ENCODE measurements at places on chromosomes 12 and 14. TPM values are rescaled to one million over a fixed set of nuclear protein-coding genes. Genes with fewer than 3 reads are reported as not detected.

GRCh38 chr14:54566410-54567223 lies at the start of gene SAMD4A:
SAMD4A (plus strand) TSS chr14:54567128; CDS start chr14:54567917, 789 bp downstream.
- peak; percentile 46 for DNase-seq

DNA sequence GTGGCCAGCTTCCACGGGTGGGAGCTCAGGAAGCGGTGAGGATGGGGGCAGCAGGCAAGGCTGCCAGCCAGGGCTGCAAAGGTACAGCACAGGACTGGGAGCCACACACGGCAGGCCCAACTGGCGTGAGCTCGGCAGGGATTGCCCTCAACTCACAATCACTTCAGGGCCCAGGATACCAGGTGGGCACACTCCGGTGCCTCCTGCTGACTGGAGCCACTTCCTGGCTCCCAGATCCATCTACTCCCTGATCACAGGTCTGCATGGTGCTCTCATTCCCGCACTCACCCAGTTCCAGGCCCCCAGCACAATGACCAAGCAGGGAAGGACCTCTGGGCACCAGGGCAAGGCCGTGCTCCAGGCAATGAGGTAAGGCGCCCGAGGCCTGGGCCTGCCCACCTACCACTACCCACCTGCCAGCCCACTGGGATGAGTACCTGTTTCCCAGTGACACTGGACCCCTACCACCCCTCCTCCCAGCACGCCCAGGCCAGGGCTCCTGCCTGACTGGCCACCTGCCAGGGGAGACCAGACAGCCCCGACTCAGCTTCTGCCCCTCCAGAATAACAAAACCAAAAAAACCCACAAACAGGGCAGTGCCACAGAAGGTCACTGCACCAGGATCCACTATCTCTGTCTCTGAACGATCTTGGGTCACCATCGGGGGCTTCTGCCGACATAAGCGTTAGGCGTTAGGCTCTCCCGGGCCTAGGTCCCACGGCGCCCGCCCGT lies 1.8 kb downstream of the JAG2 start:
- DNase-seq: no peak

GRCh38 chr12:120060196-120060595 lies 56.4 kb downstream of the RAB35 start:
- DNase-seq: no peak

- no peak for DNase-seq
Observed at GRCh38 chr12:108911915-108912314, 32.0 kb downstream of the DAO start.

GRCh38 chr12:24138041-24138440 lies 188.6 kb upstream of the SOX5 start:
- DNase-seq: no peak

SINHCAF gene
- total RNA-seq: 86.2 TPM

ACAD10 gene
- total RNA-seq: 33.1 TPM

Measured in OCI-LY7 (cell line).